Activated CD4-positive, alpha-beta T cell treated with anti-CD3 and anti-CD28 coated beads for 24 hours (primary cell): ENCODE measurements at places on chromosomes 5 and 9.

DNA sequence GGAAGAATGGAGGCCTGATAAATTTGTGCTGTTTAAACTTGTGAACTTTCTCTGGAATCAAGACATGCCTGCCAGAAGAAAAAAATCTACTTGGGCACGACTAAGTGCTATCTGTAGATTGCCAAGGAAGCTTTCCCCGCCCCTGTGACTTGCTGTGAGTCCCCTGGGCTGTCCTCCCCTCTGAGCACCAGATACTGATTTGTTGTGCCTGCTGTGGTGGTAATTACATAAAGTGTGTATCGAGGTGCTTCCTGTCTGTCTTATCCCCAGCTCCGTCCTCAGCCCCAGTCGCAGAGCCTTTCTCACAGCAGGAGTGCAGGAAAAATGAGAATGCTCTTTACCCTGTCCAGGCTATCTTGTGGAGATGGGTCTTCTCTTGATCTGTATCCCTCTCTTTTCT, 53.9 kb downstream of the TRIO start:
- no peak for DNase-seq

DNA sequence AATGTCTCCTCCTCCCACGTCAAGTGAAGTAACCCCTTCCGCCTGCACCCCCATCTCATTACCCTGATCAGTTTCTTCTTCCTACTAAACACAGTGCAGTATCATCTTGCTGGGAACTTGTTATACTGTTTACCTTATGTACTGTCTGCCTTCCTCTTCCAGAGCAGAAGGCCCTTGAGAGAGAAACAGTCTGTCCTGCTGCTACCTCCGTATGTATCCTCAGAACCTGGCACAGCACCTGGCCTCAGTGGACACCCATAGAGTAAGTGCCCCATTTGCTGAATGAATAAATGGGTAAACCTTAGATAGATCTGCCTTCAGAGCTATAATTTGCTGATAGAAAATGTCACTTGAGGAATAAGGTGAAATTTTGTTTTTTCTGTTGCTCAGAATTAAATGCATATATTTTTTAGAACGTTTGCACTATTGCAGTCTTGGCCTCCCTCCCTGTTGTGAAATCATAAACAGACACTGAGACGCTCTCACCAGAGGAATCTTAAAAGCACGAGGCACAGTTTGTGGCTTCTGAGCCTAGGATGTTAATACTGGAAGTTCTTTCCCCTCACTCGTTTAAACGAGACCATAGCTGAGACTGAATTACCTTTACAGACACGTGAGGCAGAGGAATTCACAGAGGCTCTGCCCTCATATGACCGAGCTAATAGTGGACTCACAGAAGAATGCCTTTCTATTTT, 223.1 kb upstream of the DAP start:
- DNase-seq, result no peak

GRCh38 chr5:132489051-132489770, 1.4 kb downstream of the IRF1 start:
- no peak for DNase-seq

DNA sequence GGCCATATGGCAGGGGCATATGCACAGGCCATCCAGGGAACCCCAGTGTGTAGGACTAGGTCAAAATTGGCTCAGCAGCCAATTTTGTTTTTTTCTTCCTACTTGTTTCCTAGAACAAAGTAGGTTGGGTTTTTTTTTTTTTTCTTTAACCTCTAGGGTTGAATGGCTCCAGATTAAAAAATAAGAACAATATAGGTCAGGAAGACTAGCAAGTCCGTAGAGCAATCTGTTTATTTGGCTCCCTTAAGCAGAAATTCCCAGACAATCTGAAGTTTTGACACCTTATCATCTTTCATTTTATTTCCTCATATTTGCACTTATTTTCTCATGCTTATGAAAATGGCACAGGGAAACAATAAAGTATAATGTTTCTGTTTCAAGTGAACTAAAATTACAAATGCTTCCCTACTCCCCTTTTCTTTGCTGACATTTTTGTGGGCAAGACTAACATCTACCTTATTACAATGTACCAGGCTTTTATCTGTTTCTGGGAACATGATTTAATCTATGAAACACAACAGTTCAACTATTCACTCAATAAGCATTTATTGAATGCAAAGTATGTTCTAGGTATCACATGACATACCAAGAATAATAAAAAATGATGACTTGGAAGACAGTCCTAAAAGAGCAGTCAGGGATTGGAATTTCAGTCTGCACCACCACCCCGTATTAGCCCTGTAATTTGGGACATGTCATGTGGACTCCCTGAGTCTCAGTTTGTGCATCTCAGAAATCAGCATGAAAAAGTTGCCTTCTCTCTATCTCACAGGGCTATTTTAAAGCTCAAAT, 30.5 kb downstream of the TLR4 start:
- no peak for DNase-seq

- DNase-seq, result no peak
These were observed 638.1 kb downstream of the ACTL7B start for GRCh38 chr9:108217431-108218349.

GRCh38 chr9:14346811-14347405, 33.0 kb upstream of the NFIB start:
- no peak for DNase-seq

DNA sequence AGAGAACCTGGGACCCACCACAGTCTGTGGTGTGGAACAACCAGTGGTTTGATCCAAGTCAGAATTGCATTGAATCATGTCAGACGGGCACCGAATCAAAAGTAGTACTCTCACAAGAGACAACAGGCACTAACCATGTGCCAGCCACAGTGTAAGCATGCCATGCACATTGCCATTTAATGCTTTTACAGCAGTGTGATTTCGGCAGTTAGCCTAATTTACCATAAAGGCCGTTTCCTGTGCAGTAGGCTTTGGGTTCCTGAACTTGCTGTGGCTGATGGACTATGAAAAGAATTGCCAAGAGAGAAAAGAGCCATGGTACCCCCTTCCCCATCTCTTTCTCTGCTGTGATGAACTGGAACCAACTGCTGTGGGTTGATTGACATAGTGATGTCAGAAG, 540.6 kb downstream of the EBF1 start:
- no peak for DNase-seq

GRCh38 chr9:35277628-35278359, 116.0 kb downstream of the UNC13B start:
- DNase-seq, result no peak

GRCh38 chr5:53109056-53109442, 508 bp downstream of the MOCS2 start:
- no peak for DNase-seq

DNA sequence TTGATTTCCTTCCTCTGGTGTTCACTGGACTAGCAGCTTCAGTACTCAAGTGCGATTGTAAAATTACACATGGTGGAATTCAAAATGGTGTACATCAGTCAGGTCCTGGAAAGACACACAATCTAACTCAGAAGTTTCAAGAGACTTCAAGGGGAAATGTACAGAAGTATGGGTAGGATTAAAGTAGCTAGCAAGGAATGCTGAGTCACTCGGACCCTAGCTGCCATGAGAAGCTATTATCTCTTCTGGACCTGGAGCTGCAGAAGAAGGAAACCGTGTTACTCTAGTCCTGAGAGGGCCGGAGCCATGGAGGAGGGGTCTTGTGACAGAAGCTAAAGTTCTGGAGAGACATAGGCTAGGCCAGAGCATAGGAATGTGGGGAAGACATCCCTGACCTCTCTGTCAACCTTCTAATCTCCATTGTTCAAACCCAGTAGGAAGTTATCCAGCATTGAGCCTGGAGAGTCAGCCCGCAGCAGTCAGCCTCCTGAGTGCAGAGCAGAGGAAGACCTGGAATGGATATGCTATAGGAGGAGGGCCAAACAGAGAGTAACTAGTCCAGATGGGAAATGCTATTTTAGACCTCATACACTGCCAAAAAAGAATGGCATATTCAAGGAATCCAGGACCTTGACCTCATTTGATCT, 84.3 kb downstream of the GHR start:
- no peak for DNase-seq
